HEK293T (cell line): ENCODE measurements at places on chromosomes 3 and 15.

GRCh38 chr3:138640537-138640936, 32.0 kb downstream of the FAIM start:
- no peak for DNase-seq

GRCh38 chr3:127688416-127689265, 15.9 kb downstream of the ABTB1 start:
- DNase-seq, result no peak

DNA sequence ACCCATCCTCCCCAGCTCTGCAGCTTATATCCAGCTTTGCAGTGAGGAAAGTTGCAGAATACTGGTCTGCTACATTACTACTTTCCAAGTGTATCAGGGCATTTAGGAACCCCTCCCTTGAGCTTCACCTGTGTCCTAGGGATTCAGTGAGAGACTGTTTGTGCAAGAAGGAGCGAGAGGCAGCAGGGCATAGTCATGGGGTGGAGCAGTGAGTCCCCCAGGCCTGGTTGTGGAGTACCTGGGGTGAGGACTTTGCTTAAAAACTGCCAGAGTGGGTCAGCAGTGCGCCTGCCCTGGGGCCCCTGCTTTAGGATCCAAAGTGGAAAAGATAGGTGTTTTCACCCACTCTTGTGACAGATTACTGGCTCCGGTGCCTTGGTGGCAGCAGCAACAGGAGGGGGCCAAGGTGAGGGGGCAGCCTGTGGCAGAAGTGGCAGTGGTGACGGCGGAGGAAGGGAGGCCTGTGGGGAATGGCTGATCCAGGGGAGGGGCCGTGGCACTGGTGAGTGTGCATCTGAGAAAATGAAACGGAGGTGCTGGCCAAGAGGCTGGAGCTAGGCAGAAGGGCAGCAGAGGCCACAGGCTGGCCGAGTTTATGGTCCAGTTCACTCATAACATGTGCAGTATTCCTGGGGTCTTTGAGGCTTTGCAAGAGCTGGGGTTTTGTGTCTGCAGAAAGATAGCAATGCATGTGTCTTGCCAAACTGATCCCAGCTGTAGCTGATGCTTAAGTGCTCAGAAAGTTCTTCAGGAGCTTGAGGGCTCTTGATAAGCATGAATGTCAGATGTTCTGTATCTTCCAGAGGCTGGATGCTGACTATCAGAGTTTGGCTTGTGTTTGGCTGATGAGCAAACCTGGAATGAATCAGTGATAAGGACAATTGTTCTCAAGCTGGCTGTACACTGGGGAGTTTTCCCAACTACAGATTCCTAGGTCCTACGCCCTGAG, 43.4 kb downstream of the GOLGA6A start:
- DNase-seq, result no peak

GRCh38 chr3:16723978-16724377, 118.8 kb upstream of the DAZL start:
- DNase-seq, result peak; percentile 37

- no peak for DNase-seq
These were observed 13.7 kb upstream of the PTPRG start for GRCh38 chr3:61547625-61548024.
